Stimulated activated CD4-positive, alpha-beta T cell treated with anti-CD3 and anti-CD28 coated beads, Interleukin-2, amount 100 ng/mL, for 24 hours (primary cell): ENCODE measurements at places on chromosomes 2 and 18.

- no peak for DNase-seq
Observed at GRCh38 chr18:63237881-63238692, 81.5 kb downstream of the BCL2 start.

DNA sequence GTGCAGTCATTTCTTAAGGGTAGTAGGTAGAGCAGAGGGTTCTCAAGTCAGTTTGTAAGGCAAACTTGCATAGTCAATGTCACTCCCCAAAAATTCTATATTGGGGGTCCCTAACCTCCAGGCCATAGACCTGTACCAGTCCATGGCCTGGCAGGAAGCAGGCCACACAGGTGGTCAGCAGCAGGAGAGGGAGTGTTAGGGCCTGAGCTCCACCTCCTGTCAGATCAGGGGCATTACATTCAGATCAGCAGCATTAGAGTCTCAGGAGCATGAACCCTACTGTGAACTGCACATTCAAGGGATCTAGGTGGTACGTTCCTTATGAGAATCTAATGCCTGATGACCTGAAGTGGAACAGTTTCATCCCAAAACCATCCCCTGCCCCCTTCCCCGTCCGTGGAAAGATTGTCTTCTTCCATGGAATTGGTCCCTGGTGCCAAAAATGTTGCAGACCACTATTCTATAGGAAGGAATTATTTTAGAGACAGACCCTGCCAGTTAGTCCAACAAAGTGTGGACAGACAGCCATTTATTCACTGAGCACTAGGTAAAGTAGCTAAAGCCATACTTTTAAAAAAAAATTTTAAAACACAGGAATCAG lies 6.7 kb downstream of the COA5 start:
- no peak for DNase-seq

DNA sequence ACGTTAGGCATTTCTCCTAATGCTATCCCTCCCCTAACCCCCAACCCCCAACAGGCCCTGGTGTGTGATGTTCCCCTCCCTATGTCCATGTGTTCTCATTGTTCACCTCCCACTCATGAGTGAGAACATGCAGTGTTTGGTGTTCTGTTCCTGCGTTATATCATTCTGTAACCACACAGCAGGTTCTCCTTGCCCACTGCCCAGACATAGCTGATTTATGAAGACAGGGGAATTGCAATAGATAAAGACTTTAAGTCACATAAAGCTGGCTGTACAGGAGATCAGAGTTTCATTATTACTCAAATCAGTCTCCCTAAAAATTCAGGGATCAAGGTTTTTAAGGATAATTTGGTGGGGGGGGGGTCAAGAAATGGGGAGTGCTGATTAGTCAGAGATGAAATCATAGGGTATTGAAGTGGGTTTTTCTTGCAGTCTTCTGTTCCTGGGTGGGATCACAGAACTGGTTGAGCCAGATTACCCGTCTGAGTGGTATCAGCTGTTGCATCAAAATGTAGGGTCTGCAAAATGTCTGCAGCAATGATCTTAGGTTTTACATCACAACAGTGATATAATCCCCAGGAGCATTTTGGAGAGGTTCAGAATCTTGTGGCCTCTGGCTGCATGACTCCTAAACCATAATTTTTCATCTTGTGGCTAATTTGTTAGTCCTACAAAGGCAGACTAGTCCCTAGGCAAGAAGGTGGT lies 392.1 kb upstream of the KCNJ3 start:
- DNase-seq: no peak

- no peak for DNase-seq
Observed at GRCh38 chr18:79848294-79848578, 50.5 kb downstream of the KCNG2 start.

GRCh38 chr2:64639691-64640090 lies 14.0 kb downstream of the SERTAD2 start:
- no peak for DNase-seq

GRCh38 chr2:65465124-65465523 lies 32.7 kb upstream of the SPRED2 start:
- DNase-seq: no peak

- DNase-seq: no peak
Observed at GRCh38 chr2:112006076-112006410, 49.0 kb upstream of the TMEM87B start.

- DNase-seq: no peak
Observed at GRCh38 chr2:147174824-147175254, 670.0 kb upstream of the ACVR2A start.

DNA sequence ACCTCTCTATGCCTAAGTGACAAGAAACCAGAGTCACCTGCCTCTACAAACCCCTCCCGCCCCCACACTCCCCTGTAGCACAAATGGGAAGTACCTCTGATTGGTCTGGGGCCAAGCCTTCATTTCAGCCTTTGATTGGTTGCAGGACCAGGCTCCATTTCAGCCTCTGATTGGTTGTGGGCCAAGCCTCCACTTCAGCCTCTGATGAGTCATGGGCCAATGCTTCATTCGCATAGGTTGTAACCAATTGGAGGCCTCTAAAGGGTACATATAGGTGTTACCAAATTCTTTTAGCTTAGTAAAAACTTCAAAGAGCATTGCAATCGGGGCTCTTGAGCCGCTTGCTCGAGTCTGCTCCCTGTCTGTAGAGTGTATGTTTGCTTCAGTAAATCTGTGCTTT lies 25.0 kb downstream of the CCDC102B start:
- no peak for DNase-seq

DNA sequence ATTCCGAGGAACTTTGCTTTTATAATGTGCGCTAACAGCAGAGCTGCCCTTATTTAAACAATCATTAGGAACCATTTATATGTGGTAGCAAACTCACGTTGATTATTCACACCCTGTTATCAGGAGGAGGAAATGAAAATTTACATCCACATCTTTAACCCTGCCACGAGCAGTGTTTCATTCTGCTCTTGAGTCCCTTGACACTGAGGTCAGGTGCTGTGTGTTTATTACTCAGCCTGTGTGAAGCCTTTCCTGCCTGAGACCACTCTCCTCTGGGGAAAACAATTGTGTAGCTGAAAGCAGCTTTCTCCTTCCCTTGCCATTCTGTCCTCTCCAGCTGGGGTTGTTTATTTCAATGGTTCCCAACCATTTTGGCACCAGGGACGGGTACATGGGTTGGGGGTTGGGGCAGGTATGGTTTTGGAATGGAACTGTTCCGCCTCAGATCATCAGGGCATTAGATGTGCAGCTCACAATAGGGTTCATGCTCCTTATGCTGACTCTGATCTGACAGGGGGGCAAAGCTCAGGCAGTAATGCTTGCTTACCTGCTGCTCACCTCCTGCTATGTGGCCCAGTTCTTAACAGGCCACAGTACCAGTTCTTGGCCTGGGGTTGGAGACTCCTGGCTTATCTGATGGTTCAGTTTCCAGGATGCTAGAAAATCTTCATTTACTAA lies 651.1 kb downstream of the TDRD15 start:
- DNase-seq: no peak

- no peak for DNase-seq
Observed at GRCh38 chr2:174263997-174264396, 15.7 kb upstream of the OLA1 start.

DNA sequence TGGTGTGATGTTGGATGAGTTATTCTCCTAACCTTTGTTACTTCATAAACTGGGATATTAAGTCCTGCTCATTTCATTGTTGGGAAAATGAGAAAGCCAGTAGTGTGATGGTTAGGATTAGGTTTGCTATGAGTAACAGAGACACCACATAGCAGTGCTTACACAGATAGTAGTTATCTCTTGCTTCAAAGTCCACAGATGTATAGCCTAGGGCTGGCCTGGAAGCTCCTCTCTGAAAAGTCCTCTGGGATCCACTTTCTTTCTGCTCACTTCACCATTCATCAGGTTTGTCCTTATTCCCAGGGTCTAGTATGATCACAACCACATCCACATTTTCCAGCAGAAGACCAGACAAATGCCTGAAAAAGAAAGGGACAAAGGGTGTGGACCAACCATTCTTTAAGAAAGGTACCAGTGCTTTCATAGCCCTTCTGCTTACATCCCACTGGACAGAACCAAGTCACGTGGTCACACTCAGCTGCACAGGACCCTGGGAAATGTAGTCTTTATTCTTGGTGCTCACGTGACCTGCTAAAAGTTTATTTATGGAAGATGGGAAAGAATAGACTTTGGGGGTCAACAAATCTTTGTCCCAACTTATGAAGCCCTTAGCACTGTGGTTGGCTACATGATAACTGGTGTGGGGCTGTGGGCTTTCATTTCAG lies 108.9 kb downstream of the INSIG2 start:
- DNase-seq: no peak

GRCh38 chr2:129882476-129882875 lies 97.0 kb upstream of the RAB6C start:
- DNase-seq: no peak

DNA sequence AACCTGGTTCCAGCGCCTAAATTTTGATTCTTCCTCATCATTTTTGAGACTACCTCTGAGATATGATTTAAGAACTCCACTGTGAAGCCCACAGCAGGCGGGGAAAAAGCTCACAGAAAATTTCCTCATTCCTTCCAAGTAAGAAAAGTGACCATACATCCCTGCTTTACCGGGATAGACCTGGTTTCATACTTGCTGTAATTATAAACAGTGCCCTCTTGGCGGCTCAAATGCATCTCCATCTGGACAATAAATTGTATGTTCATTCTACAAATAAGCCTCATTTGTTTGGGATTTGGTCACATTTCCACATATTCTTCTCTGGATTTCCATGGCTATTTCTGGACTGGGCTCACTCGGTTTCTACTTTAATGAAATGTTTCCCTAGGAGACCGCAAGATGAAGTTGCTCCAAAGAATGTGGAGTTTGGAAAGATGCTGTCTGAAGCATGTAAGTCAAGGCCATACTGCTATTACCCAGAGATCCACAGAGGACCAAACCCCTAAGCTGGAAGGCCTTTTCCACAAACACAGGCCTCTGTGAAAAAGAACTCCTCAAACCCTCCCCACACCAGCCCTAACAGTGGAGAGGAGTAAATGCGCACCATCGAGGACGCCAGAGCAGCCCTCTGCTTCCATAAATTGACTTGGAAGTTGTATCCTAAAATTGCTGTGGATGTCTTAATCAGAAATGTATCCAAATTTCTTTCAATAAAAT lies 13.9 kb downstream of the STAT1 start:
- DNase-seq: no peak

GRCh38 chr18:44626807-44627206 lies 53.9 kb upstream of the SETBP1 start:
- DNase-seq: no peak

DNA sequence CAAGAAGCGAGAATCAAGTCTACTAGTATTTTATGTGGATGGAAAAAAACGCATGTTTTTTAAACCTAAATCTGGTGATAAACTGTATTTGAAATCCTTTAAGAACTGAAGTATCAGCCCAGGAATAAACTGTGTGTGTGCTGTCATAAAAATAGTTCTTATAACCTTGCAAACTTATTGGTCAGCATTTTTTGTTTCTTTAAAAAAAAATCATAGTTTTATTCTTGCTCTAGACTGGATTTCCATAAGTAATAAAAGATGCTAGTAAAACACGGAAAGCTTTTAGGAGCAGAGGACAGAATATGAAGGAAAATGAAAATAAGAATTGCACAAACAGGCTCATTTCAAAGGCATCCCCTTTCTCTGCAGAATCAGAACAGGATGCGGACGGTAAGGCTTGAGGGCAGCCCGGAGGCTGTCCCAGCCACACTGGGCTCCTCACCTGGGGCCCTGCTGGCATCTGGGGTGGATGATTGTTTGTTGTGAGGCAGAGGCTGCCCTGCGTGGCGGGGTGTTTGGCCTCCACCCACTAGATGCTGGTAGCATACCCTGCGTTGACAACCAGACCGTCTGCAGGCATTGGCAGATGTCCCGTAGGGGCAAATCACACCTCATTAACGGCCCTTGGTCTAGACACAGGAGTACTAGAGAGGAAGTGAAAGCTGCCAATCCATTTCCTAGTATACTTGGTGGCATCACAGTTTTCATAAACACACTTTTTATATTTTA lies 52.5 kb downstream of the MBP start:
- DNase-seq: no peak

GRCh38 chr2:170770008-170770605 lies at the start of gene ERICH2:
Gene ERICH2, plus strand, starts transcription at chr2:170770378. Its CDS starts 304 bp downstream, at chr2:170770682.
- DNase-seq: peak; percentile 26

- DNase-seq: peak; percentile 72
Observed at GRCh38 chr2:152635635-152636298, 81.5 kb downstream of the PRPF40A start.

GRCh38 chr18:37276111-37276890 lies 289.3 kb downstream of the CELF4 start:
- DNase-seq: no peak

- DNase-seq: no peak
Observed at GRCh38 chr2:31401580-31401979, 13.0 kb downstream of the XDH start.

DNA sequence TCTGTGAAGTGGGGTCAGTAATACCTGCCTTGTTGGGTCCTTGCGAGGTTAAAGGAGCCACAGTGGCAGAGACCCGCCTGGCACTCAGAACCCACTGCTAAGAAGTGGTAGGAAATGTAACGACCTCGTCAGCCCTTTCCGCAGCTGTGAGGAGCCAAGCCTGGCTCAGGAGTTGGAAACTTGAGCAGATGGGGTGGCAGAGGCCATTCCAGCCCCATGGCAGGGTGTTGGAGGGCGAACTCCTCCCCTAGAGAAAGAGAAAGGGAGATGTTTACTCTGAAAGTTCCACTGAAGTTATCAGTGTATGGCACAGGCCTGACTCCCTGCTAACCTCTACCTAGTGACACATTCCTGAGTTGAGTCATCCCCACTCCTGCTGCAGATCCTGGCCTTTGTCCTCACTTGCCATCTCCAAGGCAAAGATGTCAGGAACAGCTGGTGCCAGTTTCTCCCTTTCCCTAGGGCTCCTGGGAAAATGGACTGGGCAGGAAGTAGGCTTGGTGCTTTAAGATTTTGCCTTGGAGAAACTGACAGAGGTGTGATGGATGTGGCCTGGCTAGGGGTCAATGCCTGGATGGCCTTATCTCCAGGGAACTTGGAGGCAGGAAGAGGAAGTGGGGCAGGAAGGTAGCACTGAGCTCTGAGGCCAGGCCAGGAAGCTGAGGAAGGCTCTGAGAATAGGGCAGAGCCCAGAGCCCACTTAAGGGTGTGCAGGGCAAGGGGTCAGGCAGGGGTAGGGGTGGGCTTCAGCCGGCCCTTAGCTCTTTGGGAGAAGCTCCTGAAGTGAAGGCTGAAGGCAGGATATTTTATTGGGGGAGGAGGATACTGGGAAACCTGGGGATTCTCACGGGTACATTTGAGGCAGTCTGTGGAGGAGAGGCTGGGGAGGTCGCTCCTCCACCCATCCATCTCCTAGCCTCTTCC lies 888 bp downstream of the VAMP5 start:
- DNase-seq: peak; percentile 33

DNA sequence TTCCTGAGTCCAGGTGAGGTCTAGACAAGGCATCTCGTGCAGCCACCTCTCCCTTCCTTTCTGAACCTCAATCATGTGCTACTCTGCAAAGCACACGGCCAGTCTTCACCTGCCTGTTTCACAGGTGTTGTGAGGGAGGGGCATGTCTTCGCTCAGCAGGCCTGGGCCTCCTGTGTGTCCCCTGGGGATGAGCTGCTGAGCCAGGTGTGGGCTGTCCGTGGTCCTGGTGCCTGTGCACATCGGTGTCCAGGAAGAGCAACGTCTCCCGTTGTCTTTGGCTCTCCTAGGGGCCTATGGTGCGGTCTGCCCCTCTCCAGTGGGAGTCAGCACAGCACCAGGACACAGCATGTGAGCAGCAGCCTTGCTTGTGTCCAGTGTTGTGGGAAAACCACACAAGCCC lies 16.7 kb downstream of the ARHGEF4 start:
- no peak for DNase-seq
